ENCODE measurements at places on chromosomes 7 and 10.

DNA sequence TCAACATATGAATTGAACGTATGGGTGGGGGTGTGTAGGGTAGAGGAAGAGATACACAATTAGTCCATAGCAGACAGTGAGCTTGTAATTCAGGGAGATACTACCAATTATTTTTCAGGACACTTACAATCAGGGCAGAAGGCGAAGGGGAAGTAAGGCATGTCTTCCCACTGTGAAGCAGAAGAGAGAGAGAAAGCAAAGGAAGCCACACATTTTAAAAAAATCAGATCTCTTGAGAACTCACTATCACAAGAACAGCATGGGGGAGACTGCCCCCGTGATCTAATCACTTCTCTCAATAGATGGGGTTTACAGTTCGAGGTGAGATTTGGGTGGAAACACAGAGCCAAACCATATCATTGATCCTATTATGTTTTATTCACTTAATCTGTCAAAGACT lies 116.4 kb upstream of the RPA3 start:
- DNase-seq: no peak

GRCh38 chr7:134693256-134693655 lies 46.6 kb downstream of the BPGM start:
- DNase-seq: peak; percentile 97

DNA sequence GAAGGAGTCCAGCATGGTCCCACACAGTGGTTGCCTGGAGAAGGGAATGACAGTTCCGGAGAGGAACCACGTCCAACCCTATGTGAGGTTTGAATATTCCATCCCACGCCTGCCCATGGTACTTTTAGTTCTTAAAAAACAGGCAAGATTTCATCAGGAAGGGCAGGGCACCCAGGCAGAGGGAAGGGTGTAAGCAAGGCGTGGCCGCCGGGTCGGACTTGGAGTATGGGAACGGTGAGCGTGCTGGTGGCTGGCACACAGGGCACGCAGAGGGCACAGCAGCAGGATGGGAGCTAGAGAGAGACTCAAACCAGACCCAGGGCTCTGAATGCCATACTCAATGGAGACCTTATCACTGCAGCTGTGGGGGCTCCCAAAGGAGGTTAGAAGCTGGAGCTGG lies 34.3 kb downstream of the FAM53B start:
- no peak for DNase-seq

DNA sequence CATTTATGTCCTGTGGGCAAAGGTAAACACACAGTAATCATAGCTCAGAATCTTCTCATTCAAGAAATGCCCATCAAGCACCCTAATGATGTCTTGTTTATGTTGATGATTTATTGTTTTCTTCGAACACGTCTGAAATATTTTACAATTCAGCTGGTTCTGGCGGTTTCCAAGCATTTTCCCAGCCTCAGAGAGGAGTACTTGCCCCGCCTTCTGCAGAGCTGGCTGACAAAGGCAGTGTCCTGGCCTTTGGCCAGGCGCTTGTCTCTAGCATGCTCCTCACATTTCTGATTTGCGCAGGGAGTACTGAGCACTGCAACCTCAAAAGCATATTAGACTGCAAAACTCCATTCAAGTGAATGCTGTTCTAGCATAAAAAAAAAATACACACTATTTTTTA lies 314.2 kb upstream of the GNAI1 start:
- peak; percentile 63 for DNase-seq

DNA sequence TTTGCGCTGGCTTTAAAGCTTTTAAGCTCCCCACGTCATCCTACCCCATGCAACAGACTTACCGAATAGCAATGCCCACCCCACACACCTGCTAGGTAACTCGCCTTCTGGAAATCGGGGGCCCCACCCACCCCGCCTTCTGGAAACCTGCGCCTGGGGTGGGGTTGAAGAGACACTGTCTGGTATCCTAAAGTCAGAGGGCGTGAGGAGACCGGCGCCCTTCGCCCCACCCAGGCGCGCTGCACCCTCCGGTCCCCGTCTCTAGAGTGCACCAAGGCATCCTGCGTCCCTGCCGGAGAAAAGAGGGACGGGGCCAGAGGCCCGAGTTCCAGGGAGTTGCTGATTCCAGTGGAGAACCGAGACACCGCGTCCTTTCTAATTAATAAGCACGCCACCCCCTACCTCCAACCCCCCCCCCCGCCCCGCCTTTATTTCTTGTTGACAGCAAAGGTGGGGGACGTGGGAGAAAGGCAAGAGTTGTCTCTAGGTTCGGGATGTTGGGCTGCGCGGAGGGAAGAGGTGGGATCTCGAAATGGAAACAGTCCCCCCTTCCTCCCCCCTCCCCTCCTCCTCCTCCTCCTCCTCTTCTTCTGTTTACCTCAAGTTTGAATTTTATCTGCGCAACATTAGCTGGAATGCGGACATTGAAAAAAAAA lies 220.9 kb upstream of the MKLN1 start:
- DNase-seq: no peak

DNA sequence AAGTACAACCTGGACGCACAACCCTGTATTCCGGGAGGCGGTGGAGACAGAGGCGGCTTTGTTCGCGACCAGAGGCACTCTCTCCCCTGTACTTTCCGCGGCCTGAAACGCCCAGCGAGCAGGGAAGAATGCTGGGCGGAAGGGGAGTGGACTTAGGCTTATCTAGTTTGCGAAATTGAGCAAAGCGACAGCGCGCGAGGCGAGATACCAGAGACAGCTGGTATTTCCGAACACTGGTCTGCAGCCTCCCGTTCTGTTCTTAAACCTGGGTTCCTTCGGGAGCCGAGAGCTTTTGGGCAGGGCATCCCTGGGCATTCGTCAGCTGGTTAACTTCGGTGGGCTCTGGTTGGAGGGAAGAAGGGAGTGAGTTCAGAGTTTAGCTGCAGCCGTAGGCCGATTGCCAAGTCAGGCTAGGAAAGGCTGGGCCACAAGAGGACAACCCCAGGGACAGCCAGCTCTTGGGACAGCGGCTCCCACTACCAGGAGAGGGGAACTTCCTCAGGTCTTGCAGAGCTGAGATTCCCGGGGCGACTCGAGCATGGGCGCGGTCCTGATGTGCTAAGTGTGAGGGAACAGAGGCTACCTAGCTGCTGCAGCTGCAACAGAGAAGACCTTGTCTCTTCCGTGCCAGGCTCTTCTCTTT lies 3.9 kb downstream of the HMX3 start:
- no peak for DNase-seq

- no peak for DNase-seq
Observed at GRCh38 chr7:146878901-146879300, 762.3 kb downstream of the CNTNAP2 start.

DNA sequence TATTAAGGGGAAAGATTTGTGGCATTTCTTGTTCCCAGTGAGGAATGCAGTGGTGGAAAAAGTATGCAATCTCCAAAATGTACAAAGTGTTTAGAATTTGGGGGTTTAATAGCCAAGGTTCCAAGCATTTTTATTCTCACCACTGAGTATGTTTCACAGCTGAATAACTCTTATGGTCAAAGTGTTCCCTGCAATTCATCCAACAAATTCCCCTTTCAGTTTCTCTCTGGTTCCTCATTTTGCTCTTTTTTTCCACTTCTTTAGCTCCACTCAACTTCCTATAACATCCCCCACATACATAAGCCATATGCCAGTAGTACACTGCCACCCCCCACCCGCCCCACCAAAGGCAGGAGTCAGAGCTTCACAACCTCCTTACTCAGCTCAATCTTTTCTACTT lies 4.6 kb downstream of the HECW1 start:
- peak; percentile 82 for DNase-seq

DNA sequence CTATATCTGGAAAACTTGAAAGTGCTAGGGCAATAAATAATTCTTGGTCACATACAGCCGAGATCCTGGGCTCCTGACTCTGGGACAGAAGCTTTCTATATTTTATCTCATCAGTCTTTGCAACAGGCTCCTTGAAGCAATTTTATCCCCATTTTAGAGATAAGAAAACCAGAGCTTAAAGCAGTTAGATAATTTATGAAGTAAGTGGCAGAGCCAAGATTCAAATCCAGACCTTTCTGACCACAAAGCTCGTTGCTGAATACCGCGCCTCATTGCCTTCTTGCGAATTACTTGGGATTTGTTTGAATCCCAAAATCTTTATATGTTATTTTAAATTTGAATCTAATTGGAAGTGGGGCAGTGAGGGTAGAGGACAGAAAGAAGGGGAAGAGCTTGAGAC lies 106.0 kb downstream of the TCF7L2 start:
- DNase-seq: no peak
